Right atrium auricular region (tissue), 2 donors: ENCODE measurements at places on chromosomes 7 and 10.

DNA sequence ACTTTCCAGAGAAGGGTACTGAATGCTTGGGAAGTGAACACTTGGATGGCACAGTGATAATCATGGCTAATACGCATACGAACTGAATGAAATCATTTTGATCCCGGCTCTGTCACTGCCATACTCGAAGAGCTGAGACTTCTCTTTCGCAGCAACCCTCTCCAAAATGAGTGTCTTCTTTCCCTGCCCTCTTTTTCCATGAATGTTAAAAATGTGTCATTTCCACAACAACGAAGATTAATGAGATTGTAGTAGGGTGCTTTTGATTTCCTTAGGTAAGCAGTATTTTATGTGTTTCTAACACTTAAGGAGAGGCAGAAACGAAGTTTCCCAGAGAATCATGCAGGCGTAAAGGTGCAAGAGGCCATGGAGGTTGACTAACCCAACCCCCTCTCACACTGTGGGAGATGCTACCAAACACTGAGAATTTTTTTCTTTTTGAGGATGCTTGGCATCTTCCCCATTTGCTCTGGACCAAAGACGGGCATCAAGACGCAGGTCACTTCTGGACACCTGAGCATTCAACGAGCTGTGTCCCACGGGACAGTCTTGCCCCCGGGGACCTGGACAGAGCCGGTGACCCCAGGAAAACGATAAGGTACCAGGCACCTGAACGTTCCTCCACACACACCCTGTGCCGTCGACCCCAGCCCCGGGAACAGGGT, 823 bp downstream of the COPG2 start:
- DNase-seq, result no peak

- no peak for DNase-seq
Measured at GRCh38 chr10:24331457-24331856, 122.5 kb downstream of the KIAA1217 start.

DNA sequence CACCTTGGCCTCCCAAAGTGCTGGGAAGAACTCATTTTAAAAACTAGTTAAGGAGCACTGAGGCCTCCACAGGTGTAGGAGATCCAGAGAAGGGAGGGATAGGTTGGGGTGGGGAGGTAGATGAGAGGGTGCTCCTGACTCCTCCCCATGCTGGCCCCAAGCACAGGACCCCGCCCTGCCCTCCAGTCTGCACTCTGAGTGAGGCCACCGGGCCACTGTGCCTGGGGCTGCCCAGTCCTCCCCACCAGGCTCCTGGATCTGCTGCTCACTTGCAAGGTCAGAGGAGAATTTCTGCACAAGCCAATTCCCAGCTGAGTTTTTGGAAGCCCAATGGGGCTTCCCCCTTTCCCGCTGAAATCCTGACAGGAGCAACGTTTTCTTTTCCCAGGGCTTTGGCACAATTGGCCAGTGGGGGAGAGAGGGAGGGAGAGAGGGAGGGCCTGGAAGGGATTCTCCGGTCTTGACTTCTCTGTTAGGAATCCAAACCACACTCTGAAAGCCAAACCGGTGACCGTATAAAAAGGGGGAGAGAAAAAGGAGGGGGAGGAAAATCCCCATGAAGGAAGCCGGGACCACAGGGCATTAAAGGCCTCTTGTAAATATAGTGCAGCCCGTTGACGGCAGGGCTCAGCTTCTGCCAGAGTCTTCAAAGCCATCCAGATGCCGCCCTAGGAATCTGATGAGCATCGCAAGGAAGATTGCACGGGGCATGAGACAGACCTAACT, 116.2 kb downstream of the SH3PXD2A start:
- DNase-seq, result no peak

- DNase-seq, result no peak
Measured at GRCh38 chr7:142471820-142472219, 214.0 kb upstream of the PRSS58 start.

DNA sequence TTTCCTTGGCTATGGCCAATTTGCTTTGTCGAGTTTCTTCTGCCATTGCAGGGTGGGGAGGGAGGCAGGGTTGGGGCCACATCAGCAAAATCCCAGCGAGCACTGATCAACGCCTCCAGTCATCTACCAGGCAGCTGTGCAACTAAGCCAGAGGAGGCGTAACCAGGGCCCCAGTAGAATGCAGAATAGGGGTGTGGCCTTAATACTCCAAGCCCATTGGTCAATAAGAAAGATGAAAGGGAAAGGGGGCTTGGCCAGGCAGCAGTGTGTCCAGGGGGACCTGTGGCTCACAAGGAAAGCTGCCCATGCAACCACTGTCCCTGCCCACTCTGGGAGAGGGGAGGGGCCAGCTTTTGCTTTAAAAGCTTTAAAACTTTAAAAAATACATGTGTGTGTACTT, 21.5 kb upstream of the GGCT start:
- no peak for DNase-seq

- no peak for DNase-seq
Measured at GRCh38 chr7:89994483-89994882, 159.8 kb upstream of the STEAP1 start.

DNA sequence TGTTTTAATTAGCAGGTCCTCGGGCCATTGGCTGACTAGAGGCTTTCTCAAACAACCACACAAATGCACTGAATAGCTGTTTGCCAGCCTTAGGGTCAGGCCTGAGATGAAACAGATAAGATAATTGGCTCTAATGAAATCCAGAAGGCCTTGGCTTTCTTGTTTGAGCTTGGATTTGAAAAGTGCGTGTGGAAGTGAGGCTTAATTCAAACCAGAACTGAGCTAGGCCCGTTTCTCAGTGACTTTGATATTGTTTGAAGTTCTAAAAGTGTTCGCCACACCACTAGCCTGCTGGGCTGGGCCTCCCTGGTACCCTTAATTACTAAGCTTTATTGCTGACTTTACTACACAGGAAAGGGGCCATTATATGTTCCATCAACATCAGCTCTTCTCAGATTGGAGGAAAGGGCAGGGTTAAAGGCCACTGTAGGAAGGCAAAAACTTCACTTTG, 270.6 kb downstream of the TWIST1 start:
- DNase-seq, result no peak

- DNase-seq, result no peak
Measured at GRCh38 chr7:131602304-131602993, 46.0 kb upstream of the PODXL start.

DNA sequence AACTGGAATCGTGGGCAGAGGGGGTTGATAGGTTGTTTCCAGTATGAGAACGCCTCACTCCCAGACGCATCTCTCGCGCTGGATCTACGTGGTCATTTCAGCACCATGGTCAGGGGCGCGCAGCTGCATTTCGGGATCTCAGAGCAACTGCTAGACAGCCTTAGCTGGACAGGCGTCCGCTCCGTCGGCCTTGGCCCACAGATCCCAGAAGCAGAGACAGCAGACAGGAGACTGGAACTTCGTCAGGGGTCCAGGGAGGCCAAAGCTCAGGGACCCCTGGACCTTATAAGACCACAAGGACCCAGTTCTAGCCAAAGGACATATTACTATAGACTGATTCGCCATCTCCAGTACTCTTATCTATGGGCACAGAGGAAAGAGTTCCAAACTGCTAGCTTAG, 5.3 kb downstream of the NEUROG3 start:
- DNase-seq, result no peak
